Activated CD4-positive, alpha-beta T cell treated with anti-CD3 and anti-CD28 coated beads, Interleukin-2, amount 10 ng/mL, durations not matched to agents 7 days and 5 days (primary cell): ENCODE measurements at places on chromosomes 1 and 21.

DNA sequence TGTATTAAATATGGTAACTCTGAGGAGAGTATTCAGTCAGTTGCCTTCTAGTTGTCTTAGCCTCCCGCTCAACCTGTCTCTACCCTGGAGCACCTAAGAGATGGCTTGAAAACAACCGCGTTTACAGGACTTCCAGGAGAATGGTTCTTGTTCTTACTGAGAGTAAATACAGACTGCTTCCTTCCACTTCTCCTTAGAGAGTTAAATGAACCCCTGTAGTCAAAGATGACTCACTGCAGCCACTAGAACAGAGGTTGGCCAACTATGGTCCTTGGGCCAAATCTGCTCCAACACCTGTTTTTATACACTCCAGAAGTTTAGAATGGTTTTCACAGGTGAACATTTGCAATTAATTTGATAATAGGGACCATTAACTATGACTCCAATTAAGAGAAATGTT, 60.1 kb upstream of the ASB17 start:
- DNase-seq, result no peak

DNA sequence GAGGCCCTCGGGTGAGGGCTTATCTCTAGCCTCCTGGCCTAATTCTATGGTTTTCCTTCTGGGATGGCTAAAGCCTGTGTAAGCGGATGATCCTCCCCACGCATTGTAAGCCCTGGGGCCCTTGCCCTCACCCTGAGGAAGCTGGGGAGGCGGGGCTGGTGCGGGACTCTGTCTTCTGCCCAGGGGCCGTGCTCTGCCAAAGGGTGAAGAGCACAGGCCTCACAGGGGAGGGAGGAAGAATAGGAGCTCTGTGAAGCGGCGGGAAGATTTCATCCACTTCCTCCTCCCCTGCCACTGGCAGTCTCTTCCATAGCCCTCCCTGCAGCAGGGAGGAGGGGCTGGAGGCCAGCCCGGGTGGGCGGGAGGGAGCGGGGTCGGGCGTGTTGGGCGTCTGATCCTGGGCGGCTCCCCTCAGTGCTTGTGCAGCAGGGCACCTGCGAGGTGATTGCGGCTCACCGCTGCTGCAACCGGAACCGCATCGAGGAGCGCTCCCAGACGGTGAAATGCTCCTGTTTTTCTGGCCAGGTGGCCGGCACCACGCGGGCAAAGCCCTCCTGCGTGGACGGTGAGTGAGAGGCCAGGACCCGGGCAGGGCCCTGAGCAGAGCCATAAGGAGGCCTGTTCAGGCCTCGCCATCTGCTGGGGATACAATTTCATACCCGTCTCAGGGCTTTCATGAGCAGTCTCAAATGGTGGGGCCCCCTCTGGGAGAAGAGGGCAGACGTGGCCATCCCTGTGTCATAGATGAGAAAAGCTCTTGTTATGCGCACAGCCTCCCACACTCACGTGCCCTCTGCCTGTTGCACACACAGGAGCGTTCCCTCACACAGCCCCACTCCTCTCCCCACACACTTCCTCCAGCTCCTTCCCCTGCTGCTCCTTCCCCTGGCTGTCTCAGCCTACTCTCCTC, 7.7 kb upstream of the PPM1J start:
- H3K27ac ChIP-seq, result no peak overlapping the region
- no peaks in the 10 kb centered on the region for H3K36me3 ChIP-seq
- peaks cover 14% of the 10 kb centered on the region for H3K4me1 ChIP-seq

DNA sequence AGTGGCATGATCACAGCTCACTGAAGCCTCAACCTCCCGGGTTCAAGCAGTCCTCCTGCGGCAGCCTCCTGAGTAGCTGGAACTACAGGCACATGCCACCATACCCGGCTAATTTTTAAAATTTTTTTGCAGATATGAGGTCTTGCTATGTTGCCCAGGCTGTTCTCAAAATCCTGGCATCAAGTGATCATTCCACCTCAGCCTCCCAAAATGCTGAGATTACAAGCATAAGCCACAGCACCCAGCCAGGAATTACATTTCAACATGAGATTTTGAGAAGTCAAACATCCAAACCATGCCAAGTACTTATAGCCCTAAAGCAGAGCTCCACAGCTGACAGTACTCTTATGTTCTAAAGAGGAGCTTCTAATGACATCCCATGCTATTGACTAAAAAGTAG, 200.1 kb downstream of the FCRL5 start:
- H3K27me3 ChIP-seq, result peaks cover 3% of the 10 kb centered on the region
- no peak overlapping the region for H3K27ac ChIP-seq
- no peak overlapping the region for H3K4me3 ChIP-seq

DNA sequence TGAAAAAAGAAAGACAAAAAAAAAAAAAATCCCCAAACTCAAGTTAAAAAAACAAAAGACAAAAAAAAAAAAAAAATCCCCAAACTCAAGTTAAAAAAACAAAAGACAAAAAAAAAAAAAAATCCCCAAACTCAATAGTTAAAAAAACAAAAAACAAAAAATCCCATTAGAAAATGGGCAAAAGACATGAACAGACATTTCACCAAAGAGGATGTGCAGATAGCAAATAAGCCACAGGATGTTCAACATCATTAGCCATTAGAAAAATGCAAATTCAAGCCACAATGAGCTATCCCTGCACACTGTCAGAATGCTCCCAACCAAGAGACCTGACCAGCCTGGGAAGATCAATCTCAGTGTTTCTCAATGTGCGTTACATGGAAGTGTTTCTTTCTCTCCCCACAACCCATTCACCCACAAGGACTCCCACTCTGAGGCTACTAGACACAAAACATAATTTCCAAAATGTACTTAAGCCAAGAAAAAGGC, 33.9 kb downstream of the MRAP start:
- H3K4me3 ChIP-seq, result no peak overlapping the region
- H3K27me3 ChIP-seq, result no peaks in the 10 kb centered on the region
- no peak overlapping the region for H3K27ac ChIP-seq

GRCh38 chr1:50271968-50272578, 151.2 kb downstream of the DMRTA2 start:
- no peaks in the 10 kb centered on the region for H3K4me1 ChIP-seq
- no peaks in the 10 kb centered on the region for H3K27me3 ChIP-seq
- H3K36me3 ChIP-seq, result no peaks in the 10 kb centered on the region
- H3K27ac ChIP-seq, result no peak overlapping the region

DNA sequence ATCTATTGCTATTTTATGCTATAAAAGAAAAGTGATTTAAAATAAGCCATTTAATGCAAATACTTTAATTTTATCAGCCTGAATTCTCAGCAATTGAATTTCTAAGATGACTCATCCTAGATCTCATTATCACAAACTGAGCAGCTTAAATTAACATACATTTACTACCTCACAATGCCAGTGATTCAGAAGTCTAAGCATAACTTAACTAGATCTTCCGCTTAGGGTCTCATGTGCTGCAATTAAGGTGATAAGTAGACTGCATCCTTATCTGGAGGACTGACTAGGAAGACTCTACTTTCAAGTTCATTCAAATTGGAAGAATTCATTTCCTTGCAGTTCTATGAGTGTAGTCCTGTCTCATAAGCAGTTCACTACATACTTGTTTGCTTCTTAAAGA, 286.6 kb downstream of the COL11A1 start:
- H3K27me3 ChIP-seq, result no peaks in the 10 kb centered on the region
- no peak overlapping the region for H3K4me3 ChIP-seq
- no peak for DNase-seq

DNA sequence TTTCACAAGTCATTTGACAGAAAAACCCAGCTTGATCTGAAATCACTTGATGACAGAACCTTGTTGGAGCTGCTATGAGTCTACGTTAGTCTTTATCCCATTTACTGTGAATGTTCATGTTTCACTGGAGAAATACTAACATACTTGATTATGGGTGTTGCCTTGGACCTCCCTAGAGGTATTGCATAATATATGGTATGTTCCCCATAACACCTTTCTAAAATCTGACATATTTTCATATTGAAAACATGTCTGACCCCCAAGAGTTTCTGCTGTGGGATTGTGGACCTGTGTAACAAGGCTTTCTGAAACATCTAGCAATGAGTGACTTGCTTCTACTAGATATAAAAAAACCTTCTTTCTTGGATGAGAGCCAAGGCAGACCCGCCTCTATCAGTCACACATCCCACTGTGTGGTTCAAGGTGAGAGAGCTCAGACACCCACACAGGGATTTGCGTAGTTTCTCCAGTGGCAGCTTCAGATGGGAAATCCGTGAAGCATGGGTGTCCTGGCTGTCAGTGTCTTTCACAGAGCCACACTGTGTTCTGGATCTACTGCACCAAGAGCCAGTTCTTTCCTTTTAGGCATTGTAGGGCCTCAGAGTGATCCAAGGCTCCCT, 4.6 kb downstream of the NENF start:
- H3K36me3 ChIP-seq, result no peaks in the 10 kb centered on the region
- H3K27me3 ChIP-seq, result no peaks in the 10 kb centered on the region
- H3K27ac ChIP-seq, result no peak overlapping the region
- H3K4me1 ChIP-seq, result peaks cover 18% of the 10 kb centered on the region
- H3K4me3 ChIP-seq, result no peak overlapping the region
- no peak for DNase-seq

GRCh38 chr1:180973369-180973768, 49.3 kb downstream of the STX6 start:
- no peak overlapping the region for H3K27ac ChIP-seq
- peaks cover 52% of the 10 kb centered on the region for H3K36me3 ChIP-seq
